ENCODE measurements at places on chromosomes 2 and 18.

DNA sequence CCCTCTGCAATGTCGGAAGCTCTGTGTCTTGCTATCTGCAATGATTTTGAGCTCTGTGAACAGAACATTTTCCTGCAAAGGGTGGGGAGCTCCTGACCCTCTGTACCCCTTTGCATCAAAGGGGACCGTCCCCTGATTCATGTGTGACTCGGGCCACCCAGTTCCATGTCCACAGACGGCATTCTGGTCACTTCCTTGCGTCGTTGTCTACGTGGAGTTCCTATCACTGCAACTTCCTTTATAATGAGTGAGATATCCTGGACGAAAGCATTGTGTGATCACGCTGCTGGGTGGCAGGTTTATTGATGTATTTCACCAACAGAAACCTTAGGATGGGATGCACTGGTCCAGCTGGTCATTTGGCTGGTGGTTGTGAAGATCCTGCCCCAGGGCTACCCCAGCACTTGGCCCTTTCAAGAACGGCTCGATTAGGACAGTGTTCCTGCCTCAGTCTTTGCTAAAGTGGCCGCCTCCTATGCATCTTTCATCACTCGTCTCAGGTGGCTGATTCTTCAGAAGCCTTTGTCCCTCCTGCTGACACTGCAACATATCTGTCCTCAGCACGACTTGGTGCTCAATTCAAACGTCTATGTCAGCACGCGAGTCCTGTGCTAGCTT is 202.7 kb downstream of the ACKR3 start:
- DNase-seq, result no peak

DNA sequence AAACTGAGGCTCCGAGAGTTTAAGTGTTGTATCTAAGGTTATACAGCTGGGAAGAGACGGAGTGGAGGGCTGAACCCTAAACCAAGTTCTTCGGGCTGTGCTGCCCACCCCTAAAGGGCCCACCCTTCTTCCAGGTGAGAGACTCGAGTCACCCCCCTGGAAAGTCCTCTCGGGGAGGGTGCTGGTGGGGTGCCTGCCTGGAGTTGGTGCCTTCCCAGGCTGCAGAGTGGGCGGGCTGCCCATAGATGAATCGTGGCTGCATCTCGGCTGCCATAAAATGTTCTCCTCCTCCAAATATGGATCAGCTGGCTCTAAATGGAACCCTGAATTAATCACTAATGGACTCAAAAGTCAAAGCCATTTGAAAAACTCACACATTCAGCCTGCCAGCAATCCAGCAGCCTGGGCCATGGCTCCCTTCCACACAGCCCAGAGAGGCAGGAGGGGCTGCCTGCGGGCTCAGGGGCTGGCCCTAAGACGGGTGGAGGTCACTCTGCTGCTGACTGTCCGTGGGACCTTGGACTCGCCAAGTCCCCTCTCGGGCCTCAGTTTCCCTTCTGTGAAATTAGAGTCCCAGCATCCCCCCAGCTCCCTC is 7.7 kb downstream of the CIB4 start:
- no peak for DNase-seq

DNA sequence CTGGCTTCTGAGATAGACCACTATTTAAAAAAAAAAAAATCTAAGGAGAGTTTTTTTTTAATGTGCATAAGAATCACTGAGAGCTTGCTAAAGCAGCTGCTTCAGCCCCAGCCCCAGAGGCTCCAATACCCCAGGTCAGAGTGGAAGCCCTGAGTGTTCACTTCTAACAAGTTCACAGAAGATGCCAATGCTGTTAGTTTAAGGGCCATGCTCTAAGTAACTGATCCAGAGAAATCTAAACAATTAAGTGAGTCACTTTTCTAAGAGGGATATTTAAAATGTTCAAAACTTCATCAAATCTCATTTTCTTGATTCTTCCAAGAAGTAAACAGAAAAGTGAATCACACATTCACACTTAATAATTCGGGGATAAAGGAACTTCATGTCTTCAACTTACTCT is 126.4 kb upstream of the CD226 start:
- no peak for DNase-seq

DNA sequence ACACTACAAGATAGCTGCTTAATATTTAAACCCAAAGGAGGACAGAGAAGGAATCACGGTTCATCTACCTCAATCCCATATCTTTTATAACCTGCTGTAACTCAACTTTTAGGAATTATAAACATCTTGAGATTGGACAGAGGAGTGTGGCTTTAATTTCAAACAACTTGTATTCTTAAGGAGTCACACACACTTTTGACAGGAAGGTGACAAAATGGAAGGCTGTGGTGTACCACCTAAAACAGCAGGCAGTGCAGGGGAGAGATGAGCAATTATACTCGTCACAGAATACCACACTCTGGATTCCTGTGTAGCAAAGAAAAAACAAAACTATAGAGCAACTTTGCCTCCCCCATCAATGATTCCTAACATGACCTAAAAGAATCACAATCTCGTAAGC is 194.8 kb downstream of the ZEB2 start:
- DNase-seq, result peak; percentile 59

- no peak for DNase-seq
These were observed 1136.0 kb downstream of the SUCLG1 start for GRCh38 chr2:83323038-83323437.

DNA sequence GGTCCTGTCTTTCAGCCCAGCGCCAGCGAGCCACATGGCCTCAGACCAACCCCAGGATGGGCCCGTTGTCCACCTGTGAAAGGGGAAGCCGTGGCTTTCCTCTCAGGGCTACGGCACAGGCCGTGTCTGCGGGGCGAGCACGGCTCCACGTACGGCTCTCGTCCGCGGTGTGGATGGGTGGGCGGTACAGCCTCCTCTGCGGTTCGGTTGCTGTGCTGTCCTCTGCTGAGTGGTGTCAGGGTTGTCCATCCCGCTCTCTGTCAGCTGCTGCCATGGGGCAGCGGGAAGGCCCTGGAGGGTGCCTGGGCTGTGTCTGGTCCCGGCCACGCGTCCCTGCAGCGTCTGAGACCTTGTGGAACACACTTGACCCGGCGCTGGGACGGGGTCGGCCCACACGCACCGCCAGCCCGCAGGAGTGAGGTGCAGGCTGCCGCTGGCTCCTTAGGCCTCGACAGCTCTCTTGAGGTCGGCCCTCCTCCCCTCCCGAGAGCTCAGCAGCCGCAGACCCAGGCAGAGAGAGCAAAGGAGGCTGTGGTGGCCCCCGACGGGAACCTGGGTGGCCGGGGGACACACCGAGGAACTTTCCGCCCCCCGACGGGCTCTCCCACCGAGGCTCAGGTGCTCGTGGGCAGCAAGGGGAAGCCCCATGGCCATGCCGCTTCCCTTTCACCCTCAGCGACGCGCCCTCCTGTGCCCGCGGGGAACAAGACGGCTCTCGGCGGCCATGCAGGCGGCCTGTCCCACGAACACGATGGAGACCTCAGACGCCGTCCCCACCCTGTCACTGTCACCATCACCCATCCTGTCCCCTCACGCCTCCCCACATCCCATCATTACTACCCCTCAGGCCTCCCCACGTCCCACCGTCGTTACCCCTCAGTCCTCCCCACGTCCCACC is 128.7 kb downstream of the NFATC1 start:
- DNase-seq, result peak; percentile 75

- DNase-seq, result peak; percentile 40
These were observed 528 bp upstream of the PCGF1 start for GRCh38 chr2:74507926-74508520.

GRCh38 chr18:45974088-45974536 is 7.0 kb upstream of the EPG5 start:
- DNase-seq, result peak; percentile 74

DNA sequence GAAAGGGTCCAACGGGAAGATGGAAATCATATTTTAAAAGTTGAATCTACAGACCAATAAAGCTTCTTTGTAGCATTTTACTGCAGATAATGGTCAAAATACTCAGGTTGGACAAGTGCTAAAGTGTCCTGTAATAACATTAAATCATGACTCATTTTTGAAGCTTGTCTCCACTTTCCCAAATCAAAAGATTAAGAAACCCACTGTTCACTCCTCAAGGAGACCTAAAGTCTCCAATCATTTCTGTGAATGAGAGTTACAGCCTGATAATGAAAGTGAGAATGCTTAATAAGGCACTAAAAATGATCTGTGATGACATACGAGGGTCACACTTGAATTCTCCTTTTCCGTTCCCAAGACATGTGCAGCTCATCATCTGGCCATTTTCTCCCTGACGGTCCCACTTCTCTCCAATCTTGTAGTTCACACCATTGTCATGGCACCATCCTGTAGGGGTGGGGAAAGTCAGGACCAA is 53.4 kb downstream of the ATIC start:
- DNase-seq, result no peak

DNA sequence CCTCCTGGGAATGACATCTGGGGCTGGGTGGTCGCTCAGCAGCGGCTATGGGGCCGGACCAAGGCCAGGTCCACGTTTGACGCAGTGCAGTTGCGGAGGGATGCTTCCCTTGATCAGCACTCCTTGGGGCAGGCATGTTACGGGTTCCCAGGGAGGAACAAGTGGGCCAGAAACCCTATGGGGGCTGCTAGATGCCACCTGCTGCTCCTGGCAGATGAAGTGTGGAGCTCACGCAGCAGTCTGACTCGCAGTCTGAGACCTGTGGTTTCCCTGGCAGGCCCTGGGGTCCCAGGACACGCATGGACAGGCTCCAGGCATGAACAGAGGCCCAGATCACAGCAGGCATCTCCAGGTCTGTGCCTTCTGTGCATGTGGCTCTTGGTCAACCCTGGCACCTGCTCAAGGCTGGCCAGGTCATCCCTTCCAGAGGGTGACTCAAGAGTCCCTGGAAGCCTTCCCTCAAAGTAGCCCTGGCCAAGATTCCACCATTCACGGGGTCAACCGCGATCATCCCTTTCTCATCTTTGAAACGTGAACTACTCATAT is 20.0 kb downstream of the KCNF1 start:
- DNase-seq, result no peak

All from stimulated activated CD8-positive, alpha-beta memory T cell treated with anti-CD3 and anti-CD28 coated beads, Interleukin-4, amount 100 ng/mL, for 48 hours (primary cell).